Activated naive CD8-positive, alpha-beta T cell treated with anti-CD3 and anti-CD28 coated beads for 36 hours (primary cell): ENCODE measurements at places on chromosomes 3 and 15. TPM values are rescaled to one million over a fixed set of nuclear protein-coding genes. Genes with fewer than 3 reads are reported as not detected.
A peak's percentile ranks its signal among the peaks of the same experiment; 100 is the strongest.

The PLA1A gene
- not detected for total RNA-seq

The PFKFB4 gene
- 36.1 TPM for total RNA-seq

The KLHL6 gene
- 26.8 TPM for total RNA-seq

The RHOV gene
- total RNA-seq: 0.45 TPM

DNA sequence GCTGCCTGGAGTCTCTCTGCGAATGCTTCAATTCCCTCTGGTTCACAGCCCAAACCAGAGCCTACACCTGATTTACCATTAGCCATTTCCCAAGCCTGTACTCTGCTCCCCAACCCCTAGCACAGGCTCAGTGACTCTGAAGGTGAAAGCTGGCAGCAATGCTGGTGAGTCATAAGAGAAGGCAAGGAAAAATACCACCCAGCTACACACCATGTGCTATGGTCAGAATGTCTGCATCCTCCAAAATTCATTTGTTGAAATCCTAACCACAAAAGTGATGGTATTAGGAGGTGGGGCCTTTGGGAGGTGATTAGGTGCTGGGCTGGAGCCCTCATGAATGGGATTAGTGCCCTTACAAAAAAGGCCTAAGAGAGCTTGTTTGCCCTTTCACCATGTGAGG is 117.1 kb upstream of the TJP1 start:
- DNase-seq: no peak

DNA sequence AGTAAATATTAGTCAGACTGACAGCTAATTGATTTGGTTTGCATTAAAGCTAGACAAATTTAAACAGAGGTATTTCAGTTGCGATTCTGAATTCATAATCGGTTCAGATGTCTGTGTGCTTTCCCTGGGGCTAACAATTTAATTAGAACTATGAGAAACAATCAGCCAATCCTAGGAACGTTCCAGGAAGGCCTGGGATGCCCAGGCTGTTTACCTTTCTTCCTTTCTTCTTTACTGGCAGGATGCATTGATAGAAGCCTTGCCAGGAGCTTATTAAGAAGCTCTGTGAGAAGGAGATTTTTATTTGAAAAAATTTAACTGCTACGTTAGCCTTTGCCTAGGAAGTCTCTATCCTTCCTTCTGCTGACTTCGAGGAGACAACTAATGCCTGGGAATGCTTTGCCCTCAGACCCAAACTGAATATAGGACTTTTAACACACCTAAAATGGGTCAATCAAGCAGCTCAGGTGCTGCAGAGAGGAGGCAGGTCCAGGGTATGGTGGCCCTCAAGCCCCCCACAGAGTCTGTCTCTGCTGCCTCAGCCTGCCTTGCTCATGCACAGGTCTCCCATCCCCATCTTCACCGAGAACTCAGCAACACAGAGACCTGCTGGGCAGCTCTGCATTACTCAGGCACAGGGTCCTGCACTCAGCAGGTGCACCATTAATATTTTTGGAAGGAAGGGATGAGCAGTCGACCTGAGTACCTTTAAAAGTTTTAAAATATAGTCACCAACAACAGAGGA is 48.5 kb downstream of the PCSK6 start:
- no peak for DNase-seq

- no peak for DNase-seq
These were observed 18.2 kb downstream of the DCUN1D1 start for GRCh38 chr3:182962166-182962565.

DNA sequence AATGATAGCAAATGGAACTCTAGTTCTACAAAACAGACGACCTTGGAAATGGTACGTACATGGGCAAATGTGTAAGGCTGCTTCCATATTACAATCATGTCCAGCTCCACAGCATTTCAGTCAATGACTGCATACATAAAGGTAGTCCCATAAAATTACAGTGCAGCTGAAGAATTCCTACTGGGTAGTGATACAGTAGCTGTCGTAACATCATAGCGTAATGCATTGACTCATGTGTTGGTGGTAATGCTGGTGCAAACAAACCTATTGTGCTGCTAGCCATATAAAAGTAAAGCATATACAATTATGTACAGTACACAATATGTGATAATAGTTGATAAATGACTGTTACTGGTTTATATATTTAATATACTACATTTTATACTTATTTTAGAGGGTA is 18.5 kb downstream of the TTC23 start:
- DNase-seq: no peak

DNA sequence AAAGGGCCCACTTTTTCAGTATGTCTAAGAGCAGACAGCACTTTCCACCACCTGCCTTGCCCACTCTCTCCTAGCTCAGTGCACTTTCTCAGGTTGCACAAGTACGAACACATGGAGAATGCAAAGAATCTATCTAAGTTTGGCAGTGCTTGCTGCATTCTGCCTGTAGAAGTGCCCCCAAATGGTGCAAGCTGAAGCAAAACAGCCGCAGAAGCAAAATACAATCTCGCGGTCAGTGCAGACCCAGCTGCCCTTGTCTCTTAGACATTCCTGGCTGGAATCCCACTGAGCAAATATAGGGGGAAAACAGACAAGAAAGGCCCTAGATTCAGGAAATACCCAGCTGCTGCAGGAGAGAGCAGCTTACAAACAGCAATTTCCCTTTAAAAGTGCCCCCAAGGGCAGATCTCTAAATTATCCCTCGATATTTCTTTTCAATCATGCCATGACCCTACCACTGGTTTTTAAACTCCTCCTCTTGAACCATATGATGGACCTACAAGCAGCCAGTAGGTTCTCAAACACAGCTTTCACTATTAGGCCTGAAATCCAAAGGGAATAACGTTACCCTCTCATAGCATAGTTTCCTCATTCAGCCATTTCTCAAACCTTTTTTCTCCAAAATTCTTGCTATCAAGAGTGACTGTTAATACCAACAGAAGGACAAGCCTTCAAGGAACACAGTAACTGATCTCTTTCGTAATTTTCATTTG is 67.0 kb downstream of the TNIK start:
- DNase-seq: no peak

GRCh38 chr3:193240850-193241706 is at the start of gene PLAAT1:
PLAAT1 (plus strand) TSS chr3:193241222; CDS start chr3:193255651, 14,429 bp downstream.
- peak; percentile 44 for DNase-seq

- no peak for DNase-seq
These were observed 81.2 kb downstream of the FBXL22 start for GRCh38 chr15:63678393-63678792.

GRCh38 chr3:190785047-190785446 is 77.4 kb downstream of the GMNC start:
- DNase-seq: no peak
